ENCODE measurements at places on chromosomes 6 and 20.
A peak's percentile ranks its signal among the peaks of the same experiment; 100 is the strongest.

DNA sequence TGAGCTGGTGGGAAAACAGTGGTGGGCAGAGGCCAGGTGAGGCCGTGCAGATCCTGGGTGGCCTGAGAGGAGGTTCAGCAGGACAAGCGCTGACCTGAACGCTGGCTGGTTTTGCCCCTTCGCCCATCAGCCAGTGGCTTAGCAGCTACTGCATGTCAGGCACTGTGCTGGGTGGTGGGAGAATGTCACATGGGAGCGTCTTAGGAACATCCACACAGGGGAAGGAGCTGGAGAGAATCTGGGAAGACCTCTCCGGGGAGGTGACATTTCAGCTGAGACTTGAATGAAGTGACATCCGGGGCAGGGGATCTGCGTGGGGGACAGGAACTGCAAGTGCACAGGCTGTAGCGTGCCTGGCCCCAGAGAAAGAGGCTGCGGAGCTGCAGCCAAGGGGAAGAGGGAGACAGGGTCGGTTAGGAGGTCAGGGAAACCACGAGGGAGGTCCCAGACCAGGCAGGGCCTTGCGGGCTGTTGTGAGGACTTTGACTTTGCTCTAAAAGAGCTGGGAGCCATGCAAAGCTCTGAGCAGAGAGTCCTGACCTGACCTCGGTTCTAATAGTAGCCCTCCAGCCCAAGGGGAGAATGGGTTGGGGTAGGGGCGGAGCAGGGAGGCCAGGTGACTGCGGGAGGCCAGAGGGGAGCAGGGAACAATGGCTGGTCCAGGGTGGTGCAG lies 156.8 kb upstream of the PTPN1 start:
- peak; percentile 18 for DNase-seq

- DNase-seq = no peak
These were observed 148.5 kb upstream of the ATXN1 start for GRCh38 chr6:16909658-16910360.

- no peak for DNase-seq
These were observed 28.5 kb upstream of the SNRPB2 start for GRCh38 chr20:16701296-16701695.

DNA sequence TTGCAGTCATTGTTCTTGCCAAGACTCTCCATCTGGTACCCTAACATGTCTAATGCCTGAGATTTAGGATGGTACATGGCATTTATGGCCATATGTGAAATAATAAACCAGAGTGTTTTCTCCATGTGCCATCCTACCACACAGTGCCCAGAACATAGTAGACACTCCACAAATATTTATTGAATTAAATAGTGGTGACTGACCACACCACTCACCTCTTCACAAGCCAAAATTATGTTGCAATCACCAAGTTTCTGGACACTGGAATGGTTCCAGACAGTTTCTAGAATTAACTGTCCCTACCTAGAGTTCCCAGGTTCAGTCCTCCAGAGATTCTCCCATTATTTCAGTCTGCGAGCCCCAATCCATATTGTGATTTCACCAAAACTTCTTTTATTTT lies 427.3 kb downstream of the KIF16B start:
- DNase-seq = no peak

All from uterus (tissue), 4 donors.